ENCODE measurements at places on chromosomes 16 and 17.
A peak's percentile ranks its signal among the peaks of the same experiment; 100 is the strongest.

DNA sequence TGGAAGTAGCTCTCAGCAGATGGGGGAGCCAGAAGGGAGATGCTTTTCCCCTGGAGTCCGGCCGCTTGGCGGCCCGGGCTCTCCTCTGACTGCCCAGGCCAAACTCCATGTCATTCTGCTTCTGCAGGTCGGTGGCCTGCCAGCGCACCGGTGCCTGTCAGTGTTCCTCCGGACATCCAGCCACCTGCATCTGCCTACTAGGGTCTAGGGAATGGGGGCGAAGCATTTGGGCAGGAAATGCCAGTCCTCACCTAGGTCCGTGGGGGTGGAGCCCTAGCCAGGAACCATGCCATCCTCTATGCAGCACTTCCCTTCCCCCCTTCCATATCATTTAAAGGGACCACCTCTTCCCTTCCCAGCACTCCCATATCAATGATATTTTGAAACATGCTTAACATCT lies 34.2 kb downstream of the GJC1 start:
- DNase-seq, result no peak

DNA sequence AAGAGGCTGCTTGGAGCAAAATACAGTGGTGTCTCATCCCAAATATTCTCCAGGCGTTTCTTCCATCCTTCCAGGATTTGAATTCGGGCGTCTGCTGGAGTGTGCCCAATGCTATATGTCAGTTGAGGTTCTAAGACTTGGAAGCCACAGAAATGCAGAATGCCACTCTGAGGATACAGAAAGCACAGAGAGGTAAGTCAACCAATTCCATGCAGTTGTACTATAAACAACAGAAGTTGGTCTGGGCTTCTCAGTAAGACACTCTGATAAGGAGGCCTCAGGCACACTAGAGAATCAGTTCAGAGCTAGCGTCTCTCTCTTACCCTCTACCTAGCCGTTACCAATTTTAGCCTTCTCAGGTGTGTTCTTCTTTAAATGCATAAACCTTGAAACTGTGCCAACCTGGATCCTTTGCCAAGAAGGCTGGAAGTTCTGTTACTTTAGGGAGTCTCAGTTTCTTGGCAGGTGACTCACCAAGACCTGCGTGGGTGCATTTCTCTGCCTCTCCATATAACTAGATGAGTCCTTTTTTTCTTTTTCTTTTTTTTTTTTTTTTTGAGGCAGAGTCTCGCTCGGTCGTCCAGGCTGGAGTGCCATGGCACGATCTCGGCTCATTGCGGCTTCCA lies 15.1 kb downstream of the NQO1 start:
- no peak for DNase-seq

DNA sequence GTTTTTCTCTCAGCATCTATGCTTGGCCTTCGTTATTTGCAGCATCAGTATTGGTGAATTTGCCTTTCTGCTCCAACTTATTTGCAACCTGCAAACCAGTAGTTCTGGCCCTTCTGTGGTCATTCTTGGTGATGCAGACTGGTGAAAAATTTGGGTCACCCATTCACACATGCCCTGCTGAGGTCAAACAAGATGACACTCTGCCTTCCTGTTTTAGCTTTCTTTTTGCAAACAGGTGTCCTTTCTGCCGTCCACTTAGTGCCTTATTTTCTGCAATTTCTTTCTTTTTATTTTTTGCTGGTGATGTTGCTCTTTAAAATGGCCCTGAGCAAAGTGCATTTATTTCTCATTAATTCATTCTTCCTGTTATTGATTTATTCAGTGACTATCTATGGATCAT lies 31.3 kb downstream of the PLCG2 start:
- DNase-seq, result no peak

GRCh38 chr17:39187152-39187830 lies 10.2 kb downstream of the CACNB1 start:
- peak; percentile 19 for DNase-seq

GRCh38 chr16:65524997-65525396 lies 403.1 kb upstream of the CDH11 start:
- DNase-seq, result peak; percentile 76

DNA sequence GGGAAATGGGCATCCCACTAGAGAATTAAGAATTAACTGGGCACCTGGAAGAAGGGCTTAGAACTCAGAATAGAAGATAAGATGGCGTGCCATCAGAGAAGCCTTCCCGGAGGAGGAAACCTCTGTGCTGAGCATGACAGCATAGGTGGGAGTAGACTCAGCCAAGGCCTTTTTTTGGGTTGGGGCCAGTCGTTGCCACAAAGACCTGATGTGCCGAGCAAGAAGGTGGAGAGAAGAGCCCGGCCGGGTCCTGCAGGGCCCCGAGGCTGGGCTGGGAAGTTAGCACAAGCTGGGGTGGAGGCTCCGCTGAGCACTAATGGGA lies 1.1 kb upstream of the RAB11FIP4 start:
- DNase-seq, result no peak

DNA sequence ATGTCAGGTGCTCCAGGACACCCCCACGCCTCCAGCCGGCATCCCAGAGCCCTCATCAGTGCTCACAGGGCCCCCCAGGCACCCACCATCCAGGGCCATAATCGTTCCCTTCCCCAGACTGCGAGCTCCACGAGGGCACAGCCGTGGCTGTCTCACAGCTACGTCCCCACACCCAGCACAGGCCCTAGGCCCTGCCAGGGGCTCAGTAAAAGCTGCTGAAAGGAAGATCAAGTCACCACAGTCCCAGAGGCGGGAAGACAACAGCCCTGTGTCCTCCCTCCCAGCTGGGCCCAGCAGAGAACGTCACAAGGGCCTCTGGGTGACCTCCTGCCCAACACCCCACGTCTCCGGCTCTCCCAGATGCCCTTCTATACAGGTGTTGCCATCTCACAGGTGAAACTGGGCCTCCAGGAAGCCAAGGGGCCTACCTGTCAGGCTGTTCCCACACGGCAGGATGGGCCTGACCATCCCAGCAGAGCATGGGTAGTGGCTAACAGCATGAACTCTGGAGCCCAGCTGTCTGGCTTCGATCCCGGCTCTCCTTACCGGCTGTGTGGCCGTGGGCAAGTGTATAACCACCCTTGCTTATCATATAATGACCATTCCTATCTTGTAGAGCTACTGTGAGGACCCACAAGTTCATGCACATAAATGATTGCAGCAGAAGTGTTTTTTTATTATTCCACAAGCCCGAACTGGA lies 17.9 kb downstream of the ARL2BP start:
- no peak for DNase-seq

DNA sequence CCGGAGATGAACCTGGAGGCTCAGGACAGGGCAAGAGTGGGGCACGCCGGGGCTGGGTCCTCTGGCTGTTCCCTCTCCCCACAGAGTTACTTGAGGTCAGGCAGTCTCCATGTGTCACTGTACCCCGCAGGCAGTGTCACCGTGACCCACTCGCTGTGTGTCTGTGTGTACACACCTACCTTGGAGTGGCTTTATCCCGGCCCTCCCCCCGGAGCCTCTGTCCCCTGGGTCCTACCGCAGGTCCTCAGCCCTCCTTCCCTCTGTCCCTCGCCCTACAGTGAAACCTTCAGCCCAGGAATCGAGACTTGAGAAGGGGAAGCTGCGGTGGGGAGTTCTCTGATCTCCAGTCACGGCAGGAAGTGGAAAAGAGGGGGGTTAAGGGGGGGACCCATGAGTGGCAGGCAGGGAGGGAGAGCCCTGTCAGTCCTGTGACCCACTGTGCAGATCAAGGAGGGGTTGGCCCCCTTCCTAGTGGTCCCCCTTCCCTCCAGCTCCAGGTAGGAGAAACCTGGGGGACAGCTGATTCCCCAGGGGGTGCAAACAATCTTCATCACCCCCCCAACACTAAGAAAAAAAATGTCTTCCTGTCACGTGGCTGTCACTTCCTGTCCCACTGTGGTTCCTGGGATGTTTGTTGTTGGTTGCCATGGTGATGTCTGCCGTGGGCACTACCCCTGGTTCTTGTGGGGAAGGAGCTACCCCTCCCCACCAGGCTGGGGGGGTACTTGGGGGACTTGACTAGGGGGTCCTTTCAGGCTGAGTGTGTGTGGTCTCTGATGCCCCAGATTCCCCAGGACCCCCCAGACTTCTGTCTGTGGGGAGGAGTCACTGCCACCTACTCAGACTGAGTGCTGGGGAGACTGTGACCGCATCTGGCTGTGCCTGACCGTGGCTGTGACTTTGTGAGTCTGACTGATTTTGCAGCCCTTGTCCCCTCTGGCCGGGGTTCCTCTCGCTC lies 13.7 kb downstream of the RARA start:
- DNase-seq, result peak; percentile 85

DNA sequence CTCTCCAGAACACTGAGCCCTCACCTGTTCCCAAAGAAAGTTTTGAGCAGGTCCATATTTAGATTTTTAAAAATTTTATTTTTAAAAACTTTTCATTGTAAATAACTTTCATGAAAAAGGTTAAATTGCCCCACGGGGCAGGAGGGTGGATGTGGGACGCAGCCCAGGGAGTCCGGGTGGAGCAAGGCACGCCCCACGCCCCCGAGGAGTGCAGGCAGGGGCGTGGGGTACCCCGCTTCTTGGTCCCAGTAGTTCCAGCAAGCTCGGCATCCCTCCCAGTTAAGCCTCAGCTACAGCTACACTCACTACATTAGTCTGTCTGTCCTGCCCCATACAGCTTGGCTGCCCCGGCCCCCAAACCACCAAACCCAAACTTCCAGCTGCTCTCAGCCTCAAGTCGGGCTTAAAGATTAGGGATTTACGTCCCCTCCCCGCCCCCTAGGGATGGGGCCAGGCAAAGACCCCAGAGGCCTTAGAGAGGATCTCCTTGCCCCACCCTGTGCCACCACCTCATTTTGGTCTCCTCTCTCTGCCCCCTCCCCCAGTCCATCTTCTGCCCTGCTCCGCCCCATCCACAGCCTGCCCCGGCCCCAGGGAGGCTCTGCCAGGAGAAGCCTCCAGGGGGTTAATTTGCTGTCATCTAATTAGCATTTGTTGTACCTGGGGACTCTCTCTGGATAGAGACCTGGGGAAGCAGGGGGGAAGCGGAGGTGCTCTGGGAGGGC lies 4.6 kb downstream of the FOXJ1 start:
- no peak for DNase-seq

Measured in RCC 7860 (cell line).